ENCODE measurements at places on chromosomes 5 and 9.

DNA sequence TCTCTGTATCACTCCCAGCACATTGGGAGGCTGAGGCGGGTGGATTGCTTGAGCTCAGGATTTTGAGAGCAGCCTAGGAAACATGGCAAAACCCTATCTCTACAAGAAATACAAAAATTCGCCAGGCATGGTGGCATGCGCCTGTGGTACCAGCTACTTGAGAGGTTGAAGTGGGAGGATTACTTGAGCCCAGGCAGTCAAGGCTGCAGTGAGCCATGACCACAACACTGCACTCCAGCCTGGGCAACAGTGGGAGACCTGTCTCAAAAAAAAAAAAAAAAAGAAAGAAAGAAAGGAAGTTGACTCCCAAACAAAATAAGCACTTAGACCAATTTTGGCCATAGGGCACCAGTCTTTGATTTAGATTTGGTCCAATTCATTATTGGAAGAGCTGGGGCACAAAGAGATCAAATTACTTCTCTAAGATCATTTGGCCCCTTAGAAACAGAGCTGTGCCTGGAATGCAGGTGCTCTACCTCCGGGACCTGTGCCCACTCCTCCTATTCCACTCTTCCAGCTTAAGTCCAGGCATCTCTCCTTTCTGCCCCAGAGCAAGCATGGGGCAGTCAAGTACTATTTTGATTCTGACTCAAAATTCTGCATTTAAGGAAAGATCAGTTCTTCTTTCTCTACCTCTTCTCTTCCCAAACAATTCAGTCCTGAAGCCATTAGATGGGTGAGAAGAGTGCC is 59.0 kb downstream of the ALDH7A1 start:
- no peak for DNase-seq

DNA sequence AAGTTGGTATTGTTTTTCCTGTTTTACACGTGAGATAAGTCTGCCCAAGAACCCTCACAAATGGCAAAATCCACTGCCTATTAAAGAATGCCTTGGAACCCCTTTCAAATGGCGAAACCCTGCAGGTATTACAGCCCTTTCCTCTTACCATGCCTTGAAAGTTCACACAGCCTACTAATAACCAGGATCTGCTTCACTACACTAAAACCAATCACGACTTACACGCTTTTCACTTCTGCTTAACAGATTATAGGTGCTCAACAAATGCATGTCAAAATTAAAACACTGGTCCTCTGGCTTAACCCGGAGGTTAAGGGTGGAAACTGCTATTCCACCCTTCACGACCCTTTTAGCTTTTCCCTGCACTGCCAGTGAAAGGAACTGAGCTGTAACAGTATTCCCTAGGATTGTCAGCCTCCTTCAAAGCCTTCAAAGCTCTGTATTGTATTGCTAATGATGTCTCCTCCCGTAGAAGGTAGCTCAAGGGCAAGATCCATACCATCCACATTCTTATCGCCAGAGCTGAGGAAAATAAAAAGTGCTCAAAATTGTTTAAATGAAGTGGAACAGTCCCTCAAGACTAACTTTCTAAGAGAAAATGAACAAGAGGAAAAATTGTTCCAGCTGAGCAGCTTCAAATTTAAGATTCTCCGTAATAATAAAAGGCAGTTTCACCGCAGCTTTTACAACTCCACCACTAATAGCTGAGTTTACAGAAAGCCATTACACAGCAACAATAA is 997 bp downstream of the AUH start:
- DNase-seq, result no peak

- DNase-seq, result no peak
These were observed 56.0 kb downstream of the HMCN2 start for GRCh38 chr9:130321539-130321938.

DNA sequence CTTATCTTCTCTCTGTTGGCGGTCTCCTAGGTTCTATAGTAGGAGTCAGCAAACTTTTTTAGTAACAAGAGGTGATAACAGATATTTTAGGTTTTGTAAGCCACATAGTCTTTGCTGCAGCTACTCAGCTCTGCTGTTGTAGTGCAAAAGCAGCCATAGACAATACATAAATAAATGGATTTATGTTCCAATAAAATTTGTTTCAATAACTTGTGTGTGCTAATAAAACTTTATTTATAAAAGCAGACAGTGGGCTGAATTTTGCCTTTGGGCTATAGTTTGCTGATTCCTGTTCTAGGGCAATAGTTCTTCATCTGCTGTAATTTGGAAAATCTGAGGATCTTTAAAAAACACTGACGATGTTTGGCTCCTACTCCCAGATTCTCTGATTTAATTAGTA is 469.4 kb upstream of the TNC start:
- DNase-seq, result no peak

GRCh38 chr5:134226441-134227192 is 744 bp upstream of the PPP2CA start:
- no peak for DNase-seq

DNA sequence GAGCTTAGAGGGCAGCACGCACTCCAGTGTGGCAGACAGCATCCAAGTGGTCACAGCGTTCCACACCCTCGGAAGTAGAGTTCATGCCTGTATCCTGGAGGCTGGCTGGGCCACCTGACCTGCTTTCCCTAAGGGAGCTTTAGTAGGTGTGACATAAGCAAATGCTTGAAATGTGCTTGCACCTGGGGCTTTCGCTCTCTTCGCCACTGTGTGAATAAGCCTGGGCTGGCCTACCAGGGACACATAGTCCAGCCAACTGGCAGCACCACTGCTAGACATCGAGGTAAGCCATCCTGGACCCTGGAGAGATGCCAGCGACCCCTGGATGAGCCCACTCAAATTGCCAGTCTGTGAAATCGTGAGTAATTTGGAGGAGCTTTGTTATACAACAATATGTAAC is 24.9 kb upstream of the IRX4 start:
- DNase-seq, result no peak

- DNase-seq, result no peak
These were observed 49.5 kb downstream of the SPINK5 start for GRCh38 chr5:148113243-148113642.

- DNase-seq, result no peak
These were observed 250.0 kb upstream of the MPDZ start for GRCh38 chr9:13529321-13530104.

- DNase-seq, result peak; percentile 62
These were observed 25.4 kb upstream of the DCP2 start for GRCh38 chr5:112951124-112951702.

DNA sequence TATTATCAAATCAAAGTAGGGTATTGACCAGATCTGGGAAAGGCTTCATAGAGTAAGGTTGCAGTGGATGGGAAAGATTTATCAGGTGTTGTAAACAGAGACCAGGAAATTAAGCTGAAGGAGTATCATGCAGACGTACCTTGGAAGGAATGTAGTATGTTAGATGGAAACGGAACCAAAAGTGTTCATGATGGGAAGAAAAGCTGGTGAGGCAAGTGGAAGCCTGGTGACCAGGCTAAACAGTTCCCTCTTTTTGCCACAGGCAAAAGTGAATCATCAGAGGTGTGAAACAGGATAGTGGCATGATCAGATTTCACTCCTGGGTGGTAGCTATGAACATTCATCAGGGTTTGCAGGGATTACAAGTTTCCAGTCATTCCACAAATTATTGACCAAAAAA is 780.1 kb upstream of the DMAC1 start:
- no peak for DNase-seq

GRCh38 chr5:19492861-19493260 is 495.1 kb downstream of the CDH18 start:
- DNase-seq, result no peak

- no peak for DNase-seq
These were observed 63.0 kb upstream of the TAF11L2 start for GRCh38 chr5:17434982-17435381.

DNA sequence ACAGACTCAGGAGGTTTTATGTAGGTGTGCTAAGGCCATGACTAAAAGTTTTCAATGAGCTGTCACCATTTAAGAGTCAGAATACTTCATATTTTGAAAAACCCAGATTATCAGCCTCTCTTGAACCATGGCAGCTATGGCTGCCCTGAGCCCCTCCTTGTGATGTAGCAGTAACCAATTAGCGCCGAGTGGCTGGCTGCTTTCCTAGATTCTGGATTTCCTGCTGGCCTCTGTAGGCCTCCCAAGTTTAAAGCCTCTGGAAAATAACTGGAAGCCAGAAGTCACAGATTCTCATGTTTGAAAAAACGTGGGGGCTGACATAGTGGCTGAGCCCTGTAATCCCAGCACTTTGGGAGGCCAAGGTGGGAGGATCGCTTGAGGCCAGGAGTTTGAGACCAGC is 25.5 kb downstream of the DAB2IP start:
- DNase-seq, result no peak

- DNase-seq, result no peak
These were observed 365.6 kb downstream of the CDK5RAP2 start for GRCh38 chr9:120214332-120214731.

DNA sequence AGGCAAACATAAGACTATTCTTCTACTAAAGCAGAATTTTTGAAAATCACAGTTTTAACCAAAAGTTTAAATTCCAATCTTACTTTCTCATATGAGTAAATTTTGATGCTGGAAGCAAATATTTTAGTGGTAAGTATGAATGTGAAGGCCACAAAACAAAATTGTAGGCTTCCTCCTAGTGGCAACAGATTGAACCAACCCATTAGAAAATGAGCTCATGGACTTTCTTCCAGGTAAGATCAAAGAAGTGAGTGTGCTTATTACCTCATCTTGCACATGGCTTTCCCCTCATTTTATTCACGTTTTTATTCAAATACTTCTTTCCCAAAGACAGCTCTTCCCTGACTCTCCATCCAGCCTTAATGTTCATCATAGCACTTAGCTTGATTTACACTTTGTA is 16.5 kb upstream of the RLN2 start:
- no peak for DNase-seq

- no peak for DNase-seq
These were observed 3.9 kb upstream of the ISCA1 start for GRCh38 chr9:86286278-86286677.

- DNase-seq, result no peak
These were observed 72.9 kb upstream of the PAM start for GRCh38 chr5:102682101-102682647.

- no peak for DNase-seq
These were observed 109.3 kb downstream of the BOD1 start for GRCh38 chr5:173507171-173507570.

GRCh38 chr5:7770436-7770835 is 80.5 kb downstream of the CFAP90 start:
- no peak for DNase-seq

DNA sequence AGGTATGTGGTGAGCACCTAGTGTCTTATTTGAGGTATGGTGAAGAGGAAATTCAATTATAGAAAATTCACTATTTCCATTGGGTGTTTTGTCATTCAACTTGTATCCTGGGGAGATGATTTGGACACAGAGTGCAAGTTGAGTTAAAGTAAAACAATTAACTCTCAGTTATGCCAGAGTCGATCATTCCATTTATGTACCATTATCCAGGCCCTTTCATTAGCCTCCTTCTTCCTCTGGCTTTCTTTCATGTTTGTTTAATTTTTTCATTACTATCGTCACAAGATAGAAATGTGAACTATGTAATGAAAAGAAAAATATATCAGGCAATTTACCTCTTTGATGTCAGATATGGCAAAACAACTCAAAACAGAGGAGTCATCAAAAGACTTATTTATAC is 1347.2 kb upstream of the NUDT12 start:
- DNase-seq, result no peak

DNA sequence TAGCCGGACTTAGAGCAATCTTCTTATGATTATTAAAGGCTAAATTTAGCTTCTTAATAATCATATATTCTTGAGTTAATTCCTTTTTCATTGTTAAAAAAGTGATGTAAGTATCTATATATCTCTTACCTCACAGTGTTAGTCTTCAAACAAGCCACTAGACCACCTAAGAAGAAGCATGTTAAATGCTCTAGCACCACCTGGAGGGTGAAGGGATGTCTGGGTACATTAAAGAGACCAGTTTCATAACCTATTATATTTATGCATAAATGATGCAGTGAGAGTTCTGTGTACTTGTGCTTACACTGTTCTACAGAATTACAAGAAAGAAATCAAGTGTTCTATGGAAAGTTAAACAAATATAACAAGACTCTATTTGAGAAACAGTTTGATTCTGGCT is 55.9 kb upstream of the SLCO6A1 start:
- no peak for DNase-seq

DNA sequence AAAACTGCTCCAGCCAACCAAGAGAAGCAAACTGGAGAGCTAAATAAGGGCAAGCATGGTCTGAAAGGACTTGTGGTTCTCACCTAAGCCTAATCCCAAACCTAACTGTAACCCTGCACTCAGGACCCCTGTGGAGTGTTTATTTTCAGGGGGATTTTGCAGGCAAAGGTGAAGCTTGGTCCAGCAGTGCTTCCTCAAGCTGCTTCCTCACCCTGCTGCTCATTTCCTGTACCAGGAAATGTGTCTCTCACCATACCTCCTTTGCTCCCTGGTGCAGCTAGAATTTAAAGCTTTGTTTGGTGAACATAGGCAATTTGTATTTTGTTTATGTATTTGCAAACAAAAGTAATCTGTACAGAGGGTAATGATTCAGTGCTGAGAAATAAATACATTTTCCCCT is 50.2 kb downstream of the CARTPT start:
- DNase-seq, result no peak

- DNase-seq, result no peak
These were observed 67.6 kb downstream of the HTR1A start for GRCh38 chr5:63894690-63895089.

DNA sequence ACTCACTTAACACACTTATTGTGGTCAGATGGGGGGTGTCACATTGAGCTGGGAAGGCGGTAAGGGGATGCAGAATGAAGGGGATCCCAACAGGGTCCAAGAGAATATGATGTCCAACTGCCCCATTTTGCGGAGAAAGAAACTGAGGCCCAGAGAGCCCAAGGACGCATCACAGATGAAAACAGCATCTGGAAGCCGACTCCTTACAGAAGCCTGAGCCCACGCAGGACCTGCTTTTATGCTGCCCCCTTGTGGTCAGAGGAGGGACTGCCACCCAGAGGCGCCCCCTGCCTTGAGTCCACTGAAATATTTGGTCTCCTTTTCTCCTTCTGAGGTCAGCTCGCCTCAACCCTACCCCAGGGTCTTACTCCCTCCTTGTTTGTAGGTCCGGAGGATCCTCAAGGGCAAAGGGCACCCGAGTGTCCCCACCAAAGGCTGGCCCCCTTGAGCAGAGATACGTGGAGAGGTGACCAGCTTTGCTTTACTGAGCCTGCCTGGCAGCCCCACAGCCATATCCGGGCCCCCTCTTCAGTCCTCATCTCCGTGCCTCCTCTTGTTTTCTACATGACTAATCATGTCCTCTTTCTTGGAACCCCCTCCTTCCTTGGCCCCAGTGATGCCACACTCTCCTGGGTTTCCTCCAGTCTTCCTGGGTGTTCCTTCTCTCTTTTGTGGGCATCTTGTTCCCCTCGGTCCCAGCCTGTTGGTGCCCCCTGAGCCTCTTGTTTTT is 30.0 kb upstream of the TTLL11 start:
- DNase-seq, result peak; percentile 68

DNA sequence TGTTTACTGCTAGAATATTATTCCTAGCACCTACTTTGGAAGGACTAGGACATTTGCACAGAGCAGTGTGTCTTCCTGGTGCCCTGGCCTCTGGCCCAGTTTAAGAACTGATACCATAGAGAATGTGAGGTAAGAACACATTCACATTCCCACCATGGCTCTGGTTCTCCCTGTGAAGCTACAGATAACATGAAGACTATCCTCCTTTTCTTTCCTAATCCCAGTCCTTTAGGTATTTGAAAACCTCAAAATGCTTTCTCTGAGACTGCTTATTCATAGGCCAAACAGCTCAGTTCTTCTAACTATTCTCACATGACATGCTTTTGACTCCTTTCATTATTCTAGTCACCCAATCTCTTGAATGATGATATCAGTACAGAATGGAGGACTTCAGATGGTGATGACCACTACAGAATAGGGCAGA is 11.9 kb downstream of the FAM219A start:
- no peak for DNase-seq
